Activated CD8-positive, alpha-beta memory T cell treated with anti-CD3 and anti-CD28 coated beads for 24 hours (primary cell): ENCODE measurements at places on chromosomes 12 and 14.
A peak's percentile ranks its signal among the peaks of the same experiment; 100 is the strongest.

- DNase-seq: peak; percentile 77
These were observed 165.5 kb upstream of the DYRK2 start for GRCh38 chr12:67482751-67483661.

DNA sequence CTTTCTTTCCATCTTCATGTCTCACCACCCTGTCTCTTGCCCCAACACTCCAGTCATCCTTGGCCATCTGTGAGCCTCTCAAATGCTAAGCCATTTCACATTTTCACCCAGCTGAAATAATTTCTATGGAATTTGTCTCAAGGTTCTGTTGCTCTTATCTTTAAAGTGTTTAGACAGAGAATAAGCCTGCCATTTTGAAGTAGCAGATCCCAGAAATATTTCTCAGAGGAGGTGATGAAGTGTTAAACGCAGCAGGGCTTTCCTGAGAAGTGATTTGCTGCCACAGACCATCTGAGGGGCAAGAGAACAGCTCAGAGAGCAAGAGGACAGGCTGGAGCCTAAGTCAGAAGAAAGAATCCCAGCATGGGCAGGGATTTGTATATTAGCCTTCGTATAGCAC is 71.6 kb upstream of the CLMN start:
- no peak for DNase-seq

DNA sequence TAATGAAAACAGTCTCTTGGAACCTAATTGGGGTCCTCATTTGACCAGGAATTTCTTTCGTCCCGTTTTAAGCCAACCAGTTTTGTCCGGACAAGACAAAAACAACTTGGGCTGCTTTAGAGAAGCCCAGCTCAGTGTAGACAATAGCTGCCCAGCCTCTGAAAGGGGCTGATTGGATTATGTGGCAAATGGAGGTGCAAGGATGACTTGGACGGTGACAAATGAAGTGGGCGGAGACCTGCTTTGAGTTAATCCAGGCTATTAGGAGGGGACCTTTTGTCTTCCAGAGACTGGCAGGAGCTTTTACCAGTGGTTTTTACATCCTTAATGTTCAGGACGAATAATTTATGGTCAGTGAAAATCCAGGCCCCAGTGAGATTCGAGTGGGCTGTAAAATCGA is 4.8 kb downstream of the MEG3 start:
- DNase-seq: no peak

- no peak for DNase-seq
These were observed 247.1 kb downstream of the AKAP6 start for GRCh38 chr14:32576088-32576795.

DNA sequence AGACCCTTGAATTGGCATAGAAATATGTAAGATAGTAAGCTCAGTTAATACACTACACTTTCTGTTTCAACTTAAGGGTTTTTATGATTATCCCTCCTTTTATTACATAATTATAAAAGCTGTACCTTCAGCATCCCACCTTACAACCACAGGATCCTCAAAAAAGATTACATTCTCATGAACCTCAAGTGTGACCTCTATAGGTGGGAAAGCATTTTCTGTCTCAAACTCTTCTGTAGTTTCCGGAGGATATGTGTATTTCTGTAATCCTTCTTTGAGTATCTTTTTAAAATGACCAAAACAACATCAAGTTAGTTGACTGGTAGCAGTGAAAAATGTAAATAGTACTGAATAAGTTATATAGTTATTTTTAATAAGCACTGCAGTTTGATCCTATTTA is 75.9 kb downstream of the DNAI7 start:
- no peak for DNase-seq

- peak; percentile 60 for DNase-seq
These were observed 949 bp downstream of the PLBD2 start for GRCh38 chr12:113359133-113359938.
